NCI-H1436 (cell line): ENCODE measurements at places on chromosomes 12 and 14.
A peak's percentile ranks its signal among the peaks of the same experiment; 100 is the strongest.

DNA sequence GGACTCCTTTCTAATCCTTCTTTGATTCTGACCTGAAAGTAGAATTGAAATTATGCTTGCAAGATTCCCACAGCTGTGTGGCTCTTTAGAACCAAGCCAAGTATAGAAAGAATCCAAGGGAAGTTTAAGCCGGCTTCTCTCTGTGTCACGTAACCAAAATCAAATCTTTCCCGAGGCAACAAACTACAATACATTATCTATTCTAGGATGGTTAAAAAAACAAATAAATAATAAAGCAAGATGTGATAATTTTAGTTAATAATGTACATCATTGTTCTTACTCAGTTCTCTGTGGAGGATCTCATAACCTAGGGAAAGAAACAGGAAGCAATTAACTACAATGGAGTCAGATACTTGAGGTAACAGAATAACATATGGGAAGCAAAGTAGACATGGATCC is 78.1 kb upstream of the ST8SIA1 start:
- DNase-seq: no peak

DNA sequence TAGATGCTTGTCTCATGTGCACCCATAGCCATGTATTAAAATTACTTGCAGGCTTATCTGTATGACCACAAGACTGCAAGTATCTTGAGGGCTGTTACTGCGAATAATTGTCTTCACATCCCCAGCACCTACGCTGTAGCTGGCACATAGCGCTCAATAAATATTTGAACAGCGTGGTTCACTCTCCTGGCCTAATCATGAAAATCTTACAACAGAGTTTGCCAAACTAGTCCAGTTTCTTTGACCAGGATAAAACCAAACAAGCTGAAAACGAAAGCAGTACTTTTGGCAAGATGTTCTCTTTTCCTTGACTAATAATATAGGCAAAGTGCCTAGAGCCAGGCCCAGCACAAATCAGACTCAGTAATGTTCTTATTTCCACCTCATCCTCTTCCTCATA is 106.7 kb downstream of the RPS29 start:
- no peak for DNase-seq

- DNase-seq: no peak
Measured at GRCh38 chr12:86249276-86249675, 6.9 kb downstream of the MGAT4C start.

DNA sequence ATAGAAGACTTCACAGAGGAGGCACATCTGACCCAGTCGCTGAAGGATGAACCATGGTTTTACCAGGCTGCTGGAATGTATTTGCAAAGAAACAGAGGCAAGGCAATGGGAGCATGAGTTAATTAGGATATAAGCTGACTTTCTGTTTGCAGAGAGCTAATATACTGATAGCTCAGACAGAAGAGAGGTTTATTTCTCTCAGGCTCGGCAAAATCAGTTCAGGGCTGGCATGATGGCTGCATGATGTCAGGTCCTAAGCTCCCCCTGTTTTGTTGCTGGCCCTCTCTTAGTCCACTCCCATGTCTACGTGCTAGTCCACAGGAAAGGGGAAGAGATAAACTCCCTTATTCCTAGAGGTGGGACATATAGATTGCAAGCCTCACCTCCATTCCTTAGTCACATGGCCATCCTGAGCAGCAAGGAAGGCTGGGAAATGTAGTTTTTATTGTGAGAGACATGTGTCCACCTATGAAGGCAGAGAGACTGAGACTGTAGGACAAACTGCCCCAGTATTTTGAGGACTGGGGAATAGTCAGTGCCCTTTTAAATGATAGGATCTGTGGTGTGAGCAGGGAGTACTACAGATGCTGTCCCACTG is 224.5 kb downstream of the VRK1 start:
- DNase-seq: no peak

- DNase-seq: no peak
Measured at GRCh38 chr12:97805146-97805545, 342.5 kb downstream of the RMST start.

- DNase-seq: no peak
Measured at GRCh38 chr12:41438854-41439541, 250.9 kb downstream of the PDZRN4 start.

DNA sequence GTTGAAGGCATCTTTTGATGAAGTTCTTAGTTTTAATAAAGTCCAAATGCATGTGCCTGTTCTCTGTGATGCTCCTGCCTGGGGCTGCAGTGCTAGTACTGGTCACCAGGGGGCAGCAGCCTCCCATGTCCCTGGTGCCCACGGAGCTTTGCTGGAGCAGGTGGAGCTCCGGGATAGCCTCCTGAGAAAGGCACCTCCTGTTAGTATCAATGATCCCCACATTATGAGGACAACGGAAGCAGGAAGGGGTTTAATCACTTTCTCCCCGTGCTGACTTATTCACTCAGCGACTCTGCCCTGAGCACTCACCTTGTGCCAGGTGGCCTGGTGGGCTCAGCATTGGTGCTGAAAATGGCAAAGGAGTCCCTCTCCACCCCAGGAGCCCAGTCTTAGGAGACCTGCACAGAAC is 123.0 kb upstream of the PZP start:
- DNase-seq: peak; percentile 7

- no peak for DNase-seq
Measured at GRCh38 chr12:81401241-81401640, 323.4 kb downstream of the ACSS3 start.
